Temporal lobe (tissue), 4 donors: ENCODE measurements at places on chromosomes 13 and 19. TPM values are rescaled to one million over a fixed set of nuclear protein-coding genes. Genes with fewer than 3 reads are reported as not detected.

The NLRP12 gene
- 0.25 TPM for total RNA-seq

The GNA15 gene
- 0.25 TPM for total RNA-seq

The DCLK1 gene
- total RNA-seq, result 256 TPM

The FOXA3 gene
- total RNA-seq, result not detected

The LGI4 gene
- 5.2 TPM for total RNA-seq

The IGFL2 gene
- total RNA-seq, result not detected

The ZNF470 gene
- 11.8 TPM for total RNA-seq

The TECR gene
- total RNA-seq, result 12.0 TPM

The ZNF564 gene
- 21.6 TPM for total RNA-seq

The OR7A5 gene
- not detected for total RNA-seq

The WTIP gene
- 13.0 TPM for total RNA-seq

The COMP gene
- total RNA-seq, result under 0.01 TPM

The IGFL4 gene
- total RNA-seq, result 2.5 TPM

The KLHL1 gene
- 69.3 TPM for total RNA-seq

The TMEM59L gene
- 42.0 TPM for total RNA-seq

The ZNF729 gene
- under 0.01 TPM for total RNA-seq

The MYBPC2 gene
- total RNA-seq, result under 0.01 TPM

The ARL11 gene
- total RNA-seq, result 0.25 TPM

The GJA3 gene
- under 0.01 TPM for total RNA-seq

The IZUMO2 gene
- not detected for total RNA-seq
